ENCODE measurements at places on chromosomes 6 and 20.

DNA sequence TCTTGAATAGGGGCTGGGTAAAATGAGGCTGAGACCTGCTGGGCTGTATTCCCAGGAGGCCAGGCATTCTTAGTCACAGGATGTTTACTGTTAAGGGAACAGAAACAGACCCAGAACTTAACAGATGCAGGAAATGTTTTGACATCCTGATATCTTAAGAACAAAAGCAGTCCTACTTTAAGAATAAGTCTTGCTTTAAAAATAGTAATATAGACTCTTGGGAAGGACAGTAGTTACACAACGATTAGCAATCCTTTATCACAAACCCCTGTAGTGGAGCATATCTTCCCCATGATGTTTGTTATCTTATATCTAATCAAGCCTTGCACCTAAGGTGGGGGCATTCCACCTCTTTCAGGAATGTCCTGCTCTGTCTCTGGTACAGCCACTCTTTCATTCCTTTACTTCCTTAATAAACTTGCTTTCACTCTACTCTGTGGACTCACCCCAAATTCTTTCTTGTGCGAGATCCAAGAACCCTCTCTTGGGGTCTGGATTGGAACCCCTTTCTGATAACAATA is 493.7 kb upstream of the SULF2 start:
- no peak for DNase-seq

GRCh38 chr6:24876499-24877465 is 59.0 kb downstream of the RIPOR2 start:
- no peak for DNase-seq

- DNase-seq: no peak
Measured at GRCh38 chr6:119844387-119844786, 494.8 kb upstream of the MAN1A1 start.

DNA sequence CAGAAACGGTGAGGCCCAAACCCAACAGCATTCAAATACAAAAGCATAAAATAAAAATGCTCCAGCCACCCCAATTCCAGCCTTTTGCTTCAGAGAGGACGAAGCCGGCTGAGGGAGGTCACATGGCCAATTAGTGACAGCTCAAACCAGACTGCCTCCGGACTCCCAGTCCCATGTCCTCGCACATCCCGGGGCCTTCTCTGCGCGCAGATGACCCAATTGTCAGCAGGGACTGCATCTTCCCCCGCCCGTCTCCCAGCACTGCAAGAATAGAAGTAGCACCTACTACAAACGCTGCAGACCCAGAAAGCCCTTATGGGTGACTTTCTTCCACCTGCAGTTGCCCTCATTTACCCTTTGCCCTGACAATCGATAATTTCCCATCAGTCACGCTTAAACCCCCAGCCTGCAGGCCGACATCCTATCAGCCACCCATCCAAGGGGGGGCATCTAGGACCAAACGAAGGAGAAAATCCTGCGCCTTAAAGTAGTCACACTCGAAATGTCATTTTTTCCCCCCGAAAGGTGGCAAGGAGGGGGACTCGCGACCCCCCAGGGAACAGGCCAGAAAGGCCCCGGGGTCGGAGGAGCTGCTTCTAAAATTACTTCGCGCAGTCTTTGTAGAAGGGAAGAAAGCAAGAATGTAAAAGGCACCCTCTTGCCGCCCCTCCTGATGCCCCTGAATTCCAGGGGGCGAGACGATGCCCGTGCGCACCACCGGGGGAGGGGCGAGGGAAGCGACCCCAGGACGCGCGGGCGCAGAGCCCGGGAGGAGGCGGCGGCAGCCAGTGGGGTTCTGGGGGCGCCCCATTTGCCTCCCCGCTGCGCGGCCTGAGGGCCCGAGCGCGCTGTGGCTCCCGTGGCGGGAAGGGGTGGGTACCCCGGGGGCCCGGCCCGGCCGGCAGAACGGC is 792 bp downstream of the SLC23A2 start:
- peak; percentile 75 for DNase-seq

- peak; percentile 75 for DNase-seq
Measured at GRCh38 chr20:10322073-10323012, 103.7 kb downstream of the SNAP25 start.

DNA sequence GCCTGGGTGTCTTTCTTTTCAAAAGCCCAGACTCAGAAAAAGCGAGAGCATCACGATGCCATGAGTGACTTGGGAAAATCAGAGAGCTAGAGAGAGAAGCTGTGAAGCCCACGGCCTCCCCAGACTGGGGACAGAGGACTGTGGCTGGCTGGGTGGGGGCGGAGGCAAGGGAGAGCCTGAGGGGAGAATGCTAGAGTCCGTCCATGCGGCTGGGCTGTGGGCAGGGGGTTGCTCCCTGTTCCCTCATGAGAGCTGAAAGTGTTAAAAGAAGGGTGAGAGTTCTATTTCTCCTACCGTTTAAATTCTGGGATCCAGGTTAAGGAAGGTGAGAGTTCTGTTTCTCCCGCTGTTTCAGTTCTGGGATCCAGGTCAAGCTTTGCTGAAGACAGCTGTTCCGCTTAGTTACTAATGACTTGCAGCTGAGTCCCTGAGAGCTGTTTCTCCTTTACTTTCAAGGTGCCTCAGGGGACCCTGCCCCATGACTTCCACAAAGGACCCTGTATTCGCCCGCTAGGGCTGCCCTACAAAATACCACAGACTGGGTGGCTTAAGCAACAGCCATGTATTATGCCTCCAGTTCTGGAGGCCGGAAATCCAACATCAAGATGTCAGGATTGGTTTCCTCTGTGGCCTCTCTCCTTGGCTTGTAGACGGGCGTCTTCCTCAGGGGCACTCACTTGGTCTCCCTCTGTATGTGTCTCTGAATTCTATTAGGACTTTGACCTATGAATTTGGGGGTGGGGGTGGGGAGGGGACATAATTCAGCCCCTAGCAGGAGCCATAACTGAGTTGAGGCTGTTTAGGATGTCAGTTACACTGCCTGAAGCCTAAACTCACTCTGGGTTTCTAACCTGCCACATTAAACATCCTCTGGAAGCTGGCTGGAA is 127.0 kb downstream of the PXDC1 start:
- no peak for DNase-seq

DNA sequence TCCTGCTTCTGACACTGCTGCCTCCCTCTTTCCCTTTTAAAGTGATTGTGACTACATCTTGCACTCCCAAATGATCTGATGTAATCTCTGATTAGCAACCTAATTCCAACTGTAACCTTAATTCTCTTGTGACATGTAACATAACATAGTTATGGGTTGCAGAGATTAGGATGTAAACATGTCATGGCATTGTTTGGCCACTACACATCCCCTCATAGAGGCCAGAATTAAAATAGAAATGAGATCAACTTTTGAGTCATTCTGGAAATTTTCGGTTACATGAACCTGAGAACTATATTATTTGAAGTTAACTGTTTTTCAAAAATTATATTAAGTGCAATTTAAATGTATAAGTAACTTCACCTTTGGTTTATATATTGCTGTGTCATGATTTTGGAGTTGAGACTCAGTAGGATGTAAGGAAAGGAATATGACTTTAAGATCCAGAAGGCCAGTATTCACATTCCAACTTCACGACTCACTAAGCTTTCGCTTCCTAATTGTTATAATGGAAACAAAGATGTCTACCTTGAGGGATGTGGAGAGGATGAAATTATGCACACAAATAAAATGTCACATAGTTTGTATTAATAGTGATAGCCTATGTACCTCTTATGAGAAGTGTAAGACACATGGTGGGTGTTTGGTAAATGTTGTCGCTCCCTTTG is 611.9 kb upstream of the MAP3K7 start:
- no peak for DNase-seq

DNA sequence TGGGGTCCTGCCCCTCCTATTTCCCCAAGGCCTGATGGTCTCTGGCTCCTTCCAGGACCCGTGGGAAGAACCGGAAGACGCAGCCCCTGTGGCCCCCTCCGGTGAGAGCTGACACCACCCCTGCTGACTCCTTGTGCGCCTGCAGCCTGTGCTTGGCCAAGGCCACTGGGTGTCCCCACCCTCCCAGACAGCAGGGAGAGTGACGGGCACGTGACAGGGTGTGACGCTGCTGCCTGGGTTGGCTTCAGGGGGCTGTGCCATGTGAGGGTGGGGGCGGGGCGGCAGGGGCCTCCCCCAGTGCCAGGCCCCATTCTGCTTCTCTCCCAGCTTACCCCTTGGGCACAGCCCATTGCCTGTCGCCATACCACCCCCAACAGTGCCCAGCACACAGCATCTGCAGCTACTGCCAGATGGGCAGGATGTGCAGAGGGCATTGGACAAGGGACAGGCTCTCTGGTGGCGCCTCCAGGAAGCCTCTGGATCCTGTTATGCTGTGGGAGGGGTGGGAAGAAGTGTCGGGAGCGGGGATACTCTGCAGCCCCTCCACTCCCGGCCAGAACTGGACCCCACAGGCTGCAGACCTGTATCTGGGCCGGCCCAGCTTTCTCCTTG is 2.9 kb downstream of the BIRC7 start:
- DNase-seq: no peak

DNA sequence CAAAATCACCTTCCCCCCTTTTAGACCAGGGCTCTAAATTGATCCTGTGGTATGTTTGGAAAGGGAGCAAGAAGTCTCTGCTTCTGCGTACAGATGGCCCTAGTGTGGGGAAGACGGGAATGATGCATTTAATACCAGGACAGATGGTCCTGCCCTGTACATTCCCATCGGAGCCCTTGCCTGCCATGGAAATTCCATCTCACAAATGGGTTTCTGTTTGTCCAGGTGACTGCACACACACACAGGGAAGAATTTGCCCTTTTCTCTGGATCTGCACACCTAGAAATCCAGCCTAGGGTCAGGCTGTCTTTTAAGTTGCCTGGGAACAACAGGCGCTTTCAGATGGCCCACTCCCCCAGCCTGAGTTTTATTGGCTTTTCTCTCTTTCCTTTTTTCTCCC is 1.3 kb downstream of the MAS1 start:
- DNase-seq: no peak

GRCh38 chr6:99614430-99615186 is 8.0 kb downstream of the PRDM13 start:
- DNase-seq: peak; percentile 41

DNA sequence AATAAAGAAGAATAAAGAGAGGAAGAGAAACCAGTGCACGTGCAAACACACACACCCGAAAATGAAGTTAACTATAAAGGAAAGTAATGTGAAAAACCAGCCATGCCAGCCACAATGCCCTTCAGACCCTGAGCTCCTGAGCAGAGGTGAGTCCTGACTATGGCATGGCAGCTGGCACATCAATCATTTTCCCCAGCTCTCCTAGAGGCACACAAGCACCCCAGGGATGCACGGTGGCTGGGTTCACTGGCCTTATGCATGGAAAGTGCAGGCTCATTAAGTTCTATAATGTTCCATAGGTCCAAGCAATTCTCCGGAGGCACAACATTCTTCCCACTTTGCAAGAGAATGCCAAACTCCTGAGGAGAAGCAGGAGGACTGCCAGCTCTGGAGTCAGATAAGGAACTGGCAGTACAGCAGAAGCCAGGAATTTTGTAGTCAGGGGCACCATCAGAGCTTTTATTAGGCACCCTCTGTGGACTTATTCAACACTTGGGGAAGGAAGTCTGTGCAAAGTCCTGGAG is 175.0 kb upstream of the PRDM1 start:
- no peak for DNase-seq

- DNase-seq: no peak
Measured at GRCh38 chr6:100412872-100413271, 51.8 kb downstream of the SIM1 start.

DNA sequence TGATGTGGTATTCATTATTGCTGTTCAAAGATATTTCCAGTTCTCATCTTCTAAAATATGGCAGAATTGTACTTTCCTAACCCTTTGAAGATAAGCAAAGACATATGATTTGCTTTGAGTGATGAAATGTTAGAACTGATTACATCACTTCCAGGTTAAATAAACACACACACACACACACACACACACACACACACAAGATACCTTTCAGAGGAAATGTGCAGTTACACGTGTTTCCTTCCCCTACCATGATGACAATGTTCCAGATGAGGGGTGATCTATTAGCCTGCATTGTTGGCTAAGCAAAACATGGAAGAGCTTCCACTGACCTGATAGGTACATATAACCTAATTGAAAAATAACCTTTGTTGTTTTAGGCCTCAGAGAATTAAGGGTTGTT is 11.7 kb upstream of the FRK start:
- DNase-seq: peak; percentile 32

DNA sequence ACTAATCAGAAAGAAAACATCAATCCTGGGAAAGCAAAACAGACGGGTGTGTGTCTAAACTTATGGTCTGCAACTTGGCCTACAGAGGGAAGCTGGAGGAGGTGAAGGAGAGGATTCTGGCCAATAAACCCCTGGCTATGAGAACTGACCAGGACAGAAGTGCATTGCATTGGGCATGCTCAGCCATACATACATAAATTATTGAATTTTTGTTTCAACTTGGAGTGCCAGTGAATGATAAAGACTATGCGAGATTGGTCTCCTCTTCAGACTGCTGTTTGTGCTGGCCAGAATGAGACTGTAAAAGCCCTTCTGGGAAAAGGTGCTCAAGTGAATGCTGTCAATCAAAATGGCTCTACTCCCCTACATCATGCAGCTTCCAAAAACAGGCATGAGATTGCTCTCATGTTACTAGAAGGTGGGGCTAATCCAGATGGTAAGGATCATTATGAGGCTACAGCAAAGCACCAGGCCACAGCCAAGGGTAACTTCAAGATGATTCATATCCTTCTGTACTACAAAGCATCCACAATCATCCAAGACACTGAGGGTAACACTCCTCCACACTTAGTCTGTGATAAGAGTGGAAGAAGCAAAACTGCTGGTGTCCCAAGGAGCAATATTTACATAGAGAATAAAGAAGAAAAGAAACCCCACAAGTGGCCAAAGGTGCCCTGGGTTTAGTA is 17.4 kb downstream of the ADNP start:
- no peak for DNase-seq

GRCh38 chr6:39369987-39370386 is 47.5 kb upstream of the KCNK16 start:
- DNase-seq: no peak

- no peak for DNase-seq
Measured at GRCh38 chr6:144710207-144710606, 425.1 kb downstream of the UTRN start.

DNA sequence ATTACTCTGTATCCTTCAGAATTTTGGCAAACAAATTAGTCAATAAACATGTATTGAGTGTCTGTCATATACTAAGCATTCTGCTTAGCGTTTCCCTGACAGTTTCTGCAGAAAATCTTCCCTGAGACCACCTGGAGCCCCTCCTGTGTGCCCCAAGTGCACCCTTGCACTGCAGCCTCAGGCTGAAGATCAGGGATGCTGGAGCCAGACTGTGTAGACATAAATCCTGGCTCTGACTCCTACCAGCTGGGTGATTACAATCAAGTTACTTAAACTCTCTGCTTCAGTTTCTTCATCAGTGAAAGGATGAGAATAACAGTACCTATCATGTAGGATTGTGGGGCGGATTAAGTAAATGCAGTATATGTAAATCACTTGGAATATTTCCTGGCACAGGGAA is 53.4 kb upstream of the VSTM2L start:
- no peak for DNase-seq

All from NCI-H146 (cell line).